Stimulated activated memory B cell treated with anti-CD40 and anti-IgM and Interleukin-4, amounts not matched to agents 10 μg/mL and 1 μg/mL and 100 μg/mL, for 72 hours (primary cell): ENCODE measurements at places on chromosomes 12 and 14.

- no peak for ATAC-seq
These were observed 13.0 kb upstream of the DPF3 start for GRCh38 chr14:72906879-72907278.

DNA sequence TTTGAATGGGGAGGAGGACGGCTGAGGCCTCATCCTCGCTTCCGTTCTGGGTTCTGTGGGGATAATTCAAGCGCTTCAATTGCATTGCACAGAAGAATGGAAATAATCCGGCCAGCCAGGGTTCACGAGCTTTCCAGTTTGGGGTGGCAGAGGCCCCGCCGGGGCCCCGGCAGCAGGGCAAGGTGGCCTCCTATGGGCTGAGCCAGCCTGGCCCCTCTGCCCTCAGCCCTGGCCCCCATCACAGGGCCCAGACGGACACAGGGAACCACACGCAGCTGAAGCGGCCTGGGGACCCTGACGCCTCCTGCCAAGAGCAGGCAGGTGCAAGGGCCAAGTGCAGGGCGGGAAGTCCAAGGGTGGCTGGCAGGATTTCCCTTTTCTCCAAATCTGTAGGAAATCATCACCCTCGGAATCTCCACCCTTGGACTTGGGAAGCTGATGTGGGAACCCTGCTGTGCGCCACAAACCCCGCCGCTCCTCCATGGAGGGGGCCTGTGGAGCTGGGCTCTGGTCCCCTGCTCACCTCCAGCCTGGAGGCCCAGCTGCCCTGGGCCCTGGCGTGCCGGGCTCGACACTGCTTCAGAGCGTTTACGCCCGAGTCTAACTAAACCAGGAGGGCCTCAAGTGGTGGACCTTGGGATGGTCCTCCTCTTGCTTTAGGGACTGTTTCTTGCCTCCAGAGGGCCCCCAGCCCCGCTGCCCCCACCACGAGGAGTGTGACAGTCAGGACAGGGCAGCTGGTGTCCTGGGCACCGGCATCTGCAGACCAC is 78.4 kb downstream of the MOK start:
- no peak for ATAC-seq

DNA sequence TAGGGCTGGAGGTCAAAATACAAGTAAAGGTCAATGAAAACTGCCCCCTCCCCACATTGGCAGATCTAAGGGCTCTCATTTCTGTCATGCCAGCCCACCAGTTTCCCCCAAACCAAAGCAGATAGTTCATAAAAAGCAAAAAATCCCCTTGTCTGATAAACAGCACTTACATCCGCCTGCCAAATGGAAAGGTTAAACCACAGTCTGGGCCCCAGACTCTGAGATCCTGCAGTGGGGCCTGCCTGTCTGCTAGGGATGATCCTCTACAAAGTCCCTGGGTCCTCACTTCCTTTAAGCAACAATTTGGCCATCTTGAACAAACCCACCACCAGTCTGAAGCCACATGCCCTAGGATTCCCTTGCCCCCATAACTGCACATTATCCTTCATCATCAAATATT is 9.7 kb upstream of the RPS26 start:
- no peak for ATAC-seq

GRCh38 chr12:120102189-120103043 is 14.1 kb downstream of the RAB35 start:
- no peak for ATAC-seq

DNA sequence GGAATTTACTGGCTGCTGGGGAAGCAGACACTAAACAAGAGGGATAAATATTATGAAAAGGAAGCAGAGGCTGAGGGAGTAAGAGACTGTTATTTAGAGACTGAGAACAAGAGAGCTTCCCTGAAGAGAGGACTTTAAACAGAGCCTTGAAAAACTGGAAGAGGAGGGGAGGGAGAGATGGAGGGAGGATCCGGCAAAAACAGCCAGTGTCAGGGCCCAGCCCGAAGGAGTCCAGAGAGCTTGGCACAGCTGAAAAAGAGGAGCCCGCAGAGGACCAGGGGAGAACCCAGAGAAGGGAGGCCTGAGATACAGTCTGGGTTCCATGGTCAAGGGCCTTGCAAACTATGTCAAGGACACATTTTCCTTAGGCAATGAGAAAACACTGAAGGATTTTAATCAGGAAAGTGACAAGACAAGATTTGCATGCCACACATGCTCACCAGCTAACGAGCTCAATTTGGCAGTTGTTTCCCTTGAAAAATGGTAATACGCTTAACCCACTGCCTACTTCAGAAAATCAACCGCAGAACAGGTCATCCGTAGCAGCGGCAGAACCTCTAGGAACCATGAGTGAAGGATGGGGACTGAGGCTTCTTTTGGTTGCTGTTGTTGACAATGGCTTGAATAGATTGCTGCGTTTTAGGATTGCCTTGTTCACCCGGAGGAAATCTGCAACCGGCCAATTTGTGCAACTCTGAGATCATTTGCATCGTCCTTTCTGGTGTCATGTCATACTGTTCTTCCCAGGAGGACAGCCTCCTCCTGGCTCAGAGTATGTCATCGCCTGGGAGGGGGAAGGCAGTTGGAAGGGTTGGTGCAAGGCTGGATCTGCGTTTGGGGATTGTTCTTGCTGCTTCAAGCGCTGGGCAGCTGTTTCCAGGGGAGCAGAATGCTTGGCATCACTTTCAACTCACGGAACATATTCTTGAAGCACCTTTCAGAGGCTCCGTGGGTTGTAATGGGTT is 108.2 kb downstream of the PRMT8 start:
- no peak for ATAC-seq

GRCh38 chr14:94446126-94446525 is 6.5 kb downstream of the SERPINA11 start:
- no peak for ATAC-seq

GRCh38 chr12:132416121-132416673 is 73.8 kb upstream of the FBRSL1 start:
- ATAC-seq, result no peak

DNA sequence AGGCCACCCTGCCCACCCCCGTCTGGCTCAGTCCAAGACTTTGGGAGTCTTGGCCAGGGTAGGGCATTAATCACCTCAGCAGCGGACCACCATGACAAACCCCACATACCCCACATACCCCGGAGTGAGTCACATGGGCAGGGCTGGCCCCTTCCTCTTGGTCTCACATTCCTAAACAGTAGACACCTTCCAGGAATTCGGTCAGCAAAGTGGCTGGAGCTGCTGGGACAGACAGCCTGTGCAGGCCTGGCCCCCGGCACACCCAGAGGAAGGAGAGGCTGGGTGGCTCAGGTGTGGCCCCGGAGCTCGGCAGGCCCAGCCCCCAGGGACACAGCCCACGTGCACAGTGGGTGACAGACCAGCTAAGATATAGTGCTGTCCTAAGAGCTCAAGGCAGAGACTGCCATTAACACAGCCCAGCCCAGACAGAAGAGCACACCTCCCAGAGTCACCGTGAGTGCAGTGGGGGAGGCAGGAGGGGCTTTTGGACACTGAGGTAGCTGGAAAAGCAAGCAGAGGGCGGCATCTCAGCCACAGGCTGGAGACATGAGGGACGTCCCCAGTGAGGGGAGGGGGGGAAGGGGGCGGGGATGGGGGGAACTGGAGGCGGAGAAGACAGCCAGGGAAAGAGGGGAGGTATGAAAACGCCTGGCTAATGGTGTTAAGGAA is 24.0 kb downstream of the CCDC85C start:
- no peak for ATAC-seq

DNA sequence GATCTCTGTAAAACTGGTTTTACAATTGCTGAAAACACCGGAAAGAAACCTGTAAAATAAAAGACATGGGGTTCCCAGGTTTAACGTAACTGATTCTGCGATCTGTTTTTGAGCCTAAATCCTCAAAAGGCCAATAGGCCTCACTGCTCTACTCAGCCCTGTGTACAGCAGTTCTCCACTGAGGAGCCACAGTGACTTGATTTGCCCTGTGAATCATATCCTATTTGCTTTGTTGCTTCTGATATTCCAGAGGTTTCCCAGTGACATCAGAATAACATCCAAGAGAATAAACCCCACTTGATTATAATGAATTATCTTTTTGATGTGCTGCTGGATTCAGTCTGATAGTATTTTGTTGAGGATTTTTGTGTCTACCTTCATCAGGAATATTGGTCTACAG is 27.5 kb downstream of the MDM1 start:
- no peak for ATAC-seq

- ATAC-seq, result no peak
These were observed 31.2 kb downstream of the FIGNL2 start for GRCh38 chr12:51817027-51817953.

GRCh38 chr12:64995816-64996215 is 125.3 kb downstream of the WIF1 start:
- no peak for ATAC-seq

DNA sequence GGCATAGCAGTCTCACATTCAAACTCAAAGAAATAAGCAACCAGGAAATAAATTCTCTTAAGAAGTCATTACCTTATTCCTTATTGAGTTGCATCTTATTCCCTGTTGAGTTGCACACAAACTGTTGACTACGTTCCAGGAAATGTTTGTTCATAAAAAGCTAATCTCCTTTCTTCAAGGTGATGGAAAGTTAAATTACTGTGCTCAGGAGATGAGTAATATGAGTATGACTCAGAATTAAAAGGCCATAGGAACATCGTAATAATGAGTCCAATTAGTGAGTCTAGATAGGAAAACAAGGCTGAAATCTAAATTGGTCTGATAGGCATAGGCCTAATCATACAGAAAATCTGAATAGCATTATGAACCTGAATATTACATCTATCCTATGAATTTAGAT is 203.1 kb downstream of the SLC2A13 start:
- no peak for ATAC-seq

- ATAC-seq, result no peak
These were observed 41.2 kb downstream of the SLC38A1 start for GRCh38 chr12:46227616-46228015.

GRCh38 chr12:128745772-128746689 is 77.7 kb downstream of the SLC15A4 start:
- ATAC-seq, result no peak

DNA sequence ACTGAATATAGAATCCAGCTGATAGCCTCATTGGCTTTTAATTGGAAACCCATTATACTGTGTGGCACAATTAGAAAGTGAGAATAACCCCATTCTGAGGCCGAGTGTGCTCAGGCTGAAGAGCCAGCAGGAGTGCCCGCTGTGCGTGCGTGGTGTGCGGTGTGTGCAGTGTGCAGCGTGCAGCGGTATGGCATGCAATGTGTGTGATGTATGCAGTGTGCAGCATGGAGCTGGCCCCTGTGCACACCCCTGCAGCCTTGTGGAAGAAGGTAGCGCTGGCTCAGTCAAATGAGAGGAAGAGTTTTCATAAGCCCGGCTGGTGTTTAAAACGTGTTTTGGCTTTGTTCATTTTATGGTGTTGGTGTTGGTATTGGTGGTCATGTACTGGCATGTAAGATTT is 22.9 kb downstream of the CKB start:
- no peak for ATAC-seq

GRCh38 chr12:51076236-51076930 is 7.0 kb downstream of the CSRNP2 start:
- ATAC-seq, result no peak

- no peak for ATAC-seq
These were observed 61.1 kb downstream of the NINJ2 start for GRCh38 chr12:601976-602699.

DNA sequence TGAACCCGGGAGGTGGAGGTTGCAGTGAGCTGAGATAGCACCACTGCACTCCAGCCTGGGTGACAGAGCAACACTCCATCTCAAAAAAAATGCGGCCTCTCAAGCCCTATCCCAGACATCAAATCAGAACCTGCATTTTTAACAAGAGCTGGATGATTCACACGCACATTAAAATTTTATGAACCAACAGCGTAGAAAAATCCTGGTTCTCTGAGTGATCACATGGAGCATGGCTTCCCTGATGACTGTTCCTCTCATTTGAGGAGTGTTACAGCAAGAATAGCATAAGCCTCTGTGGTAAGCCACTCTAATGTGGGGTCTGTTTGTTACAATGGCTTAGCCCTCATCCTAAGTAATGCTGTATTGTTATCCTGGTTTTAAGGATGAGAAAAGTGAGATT is 163.6 kb downstream of the BRMS1L start:
- no peak for ATAC-seq

DNA sequence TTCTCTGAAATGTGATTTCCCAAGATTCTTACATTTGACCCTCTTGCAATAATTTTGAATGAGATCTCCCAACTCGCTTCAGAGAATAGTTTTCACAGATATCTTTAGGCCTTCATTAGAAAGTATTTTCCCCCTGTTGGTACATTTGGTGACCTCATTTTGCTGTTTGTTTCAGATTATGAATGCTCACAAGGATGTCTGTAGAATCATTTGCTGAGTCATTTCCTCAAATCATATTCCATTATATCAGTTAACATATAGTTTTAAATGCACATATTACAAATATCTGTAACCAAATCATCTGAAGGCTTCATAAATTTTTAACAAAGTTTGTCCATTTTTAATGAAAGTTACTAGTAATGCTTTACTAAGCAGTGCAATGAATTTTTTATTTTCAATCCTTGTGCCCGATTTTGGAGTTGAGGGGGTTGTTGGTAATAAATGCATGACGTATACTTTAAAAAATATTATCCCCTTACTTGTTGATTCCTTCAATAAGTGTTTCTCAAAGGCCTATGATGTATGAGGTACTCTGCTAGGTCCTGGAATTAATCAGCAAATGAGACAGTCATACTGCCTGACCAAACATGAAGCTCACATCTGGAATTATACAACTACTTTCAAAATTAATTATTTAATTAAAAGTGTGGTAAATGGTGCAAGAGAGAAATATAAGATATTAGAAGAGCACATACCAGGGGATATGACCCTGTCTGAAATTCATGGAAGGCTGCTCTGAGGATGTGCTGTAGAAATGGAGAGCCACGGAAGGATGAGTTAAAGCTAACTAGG is 126.9 kb upstream of the RAP1B start:
- no peak for ATAC-seq

DNA sequence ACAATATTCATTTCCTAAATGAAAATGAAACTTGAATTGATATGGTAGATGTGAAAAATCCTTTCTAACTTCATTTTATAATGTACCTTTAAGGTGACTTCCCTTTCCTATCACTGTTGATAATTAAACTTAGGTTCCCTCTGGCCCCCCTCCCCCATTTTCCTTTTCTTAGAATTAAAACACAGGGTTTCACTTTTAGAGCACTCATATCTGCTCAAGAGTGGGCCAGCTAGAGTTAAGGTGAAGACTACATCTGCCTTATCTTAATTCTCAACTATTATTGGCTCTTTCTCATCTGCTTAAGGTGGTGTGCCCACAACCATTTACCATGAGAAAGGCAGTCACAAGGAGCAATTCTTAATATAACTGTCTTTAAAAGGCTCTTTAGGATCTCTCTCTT is 49.7 kb downstream of the LIN52 start:
- ATAC-seq, result no peak
